ENCODE measurements at places on chromosomes 7 and 10.

- DNase-seq, result no peak
Observed at GRCh38 chr7:123738356-123738755, 10.4 kb downstream of the WASL start.

GRCh38 chr7:55261386-55261770 lies 103.8 kb upstream of the LANCL2 start:
- no peak for DNase-seq

DNA sequence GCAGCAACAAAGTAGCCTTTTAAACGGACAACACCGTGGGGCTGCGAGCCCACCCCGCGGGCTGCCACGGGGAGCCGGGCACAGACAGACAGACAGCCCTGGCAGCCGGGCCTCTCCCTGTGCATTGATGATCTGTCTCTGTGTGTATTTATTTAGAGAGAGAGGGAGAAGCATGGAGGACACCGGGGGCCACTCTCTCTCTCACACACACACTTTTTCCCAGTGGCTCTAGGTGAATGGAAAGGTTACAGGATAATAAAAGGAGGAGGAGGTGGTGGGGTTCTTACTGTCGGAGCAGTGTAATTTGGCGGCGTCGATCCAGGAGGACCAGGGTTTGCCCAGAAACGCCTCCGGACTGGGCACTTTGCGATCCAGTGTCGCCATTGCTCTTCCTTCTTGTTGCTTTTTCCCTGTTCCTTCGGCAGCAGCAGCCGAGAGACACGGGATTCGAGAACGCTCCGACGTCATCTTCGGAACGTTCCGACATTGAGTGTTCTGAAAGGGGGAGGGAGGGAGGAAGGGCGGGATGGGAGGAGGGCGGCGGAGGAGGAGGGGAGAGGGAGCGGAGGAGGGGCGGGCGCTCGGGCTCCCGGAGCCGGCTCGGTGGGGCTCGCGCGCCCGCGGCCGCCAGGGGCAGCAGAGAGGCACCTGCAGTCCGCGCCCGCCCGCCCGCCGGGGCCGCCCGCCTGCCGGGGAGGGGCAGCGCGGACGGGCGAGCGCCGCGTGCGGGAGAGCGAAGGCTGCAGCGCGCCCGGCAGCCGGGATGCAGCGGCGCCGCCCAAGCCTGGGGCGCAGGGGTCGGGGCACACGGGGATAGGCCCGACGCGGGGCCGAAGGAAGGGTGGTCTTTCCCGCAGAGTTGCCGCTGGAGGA lies at the start of gene ATXN7L1:
Gene ATXN7L1 (minus strand): TSS at position 509 of the 873 bp plus-strand sequence. CDS start 41 bp downstream, at position 468.
- DNase-seq, result peak; percentile 78

GRCh38 chr10:78148961-78149612 lies 115.4 kb downstream of the RPS24 start:
- DNase-seq, result no peak

GRCh38 chr10:14584661-14585060 lies 190.0 kb downstream of the FAM107B start:
- no peak for DNase-seq

GRCh38 chr10:95266674-95267095 lies 24.1 kb downstream of the PDLIM1 start:
- no peak for DNase-seq

DNA sequence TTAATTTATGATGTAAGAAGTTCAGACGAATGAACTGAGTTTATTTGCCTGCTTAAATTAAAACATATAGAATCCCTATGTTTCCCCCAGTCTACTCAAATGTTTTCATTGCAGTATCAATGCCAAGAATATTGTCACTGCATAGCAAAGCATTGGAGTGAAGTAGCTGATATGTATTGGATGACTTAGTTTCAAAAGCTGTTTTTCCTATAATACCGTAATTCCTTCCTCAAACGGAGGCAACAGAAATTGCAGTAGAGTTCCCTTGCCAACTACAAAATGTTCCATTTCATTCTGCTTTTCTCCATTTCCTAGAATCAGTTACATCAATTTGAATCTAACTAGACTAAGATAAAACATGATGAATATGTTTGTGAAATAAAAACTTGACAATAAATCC lies 174.1 kb downstream of the CNTNAP2 start:
- no peak for DNase-seq

DNA sequence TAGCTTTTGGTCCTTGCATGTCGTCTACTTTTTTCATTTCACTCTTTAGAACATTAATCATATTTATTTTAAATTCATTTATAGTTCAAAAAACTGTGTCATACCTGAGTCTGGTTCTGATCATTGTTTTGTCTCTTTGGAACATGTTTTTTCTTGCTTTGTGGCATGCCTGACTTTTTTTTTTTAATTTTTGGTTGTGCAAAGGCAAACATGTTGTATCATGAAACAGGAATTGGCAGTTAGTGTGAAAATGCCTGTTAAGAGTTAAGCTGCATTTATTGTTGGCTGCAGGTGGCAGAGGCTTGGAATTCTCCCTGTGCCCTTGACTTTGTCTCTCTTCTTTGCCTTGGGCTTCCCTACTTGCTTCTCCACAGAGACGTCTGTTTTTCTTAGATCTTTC lies 525.0 kb upstream of the ADARB2 start:
- no peak for DNase-seq

- DNase-seq, result no peak
Observed at GRCh38 chr10:2556883-2557282, 510.5 kb upstream of the PFKP start.

GRCh38 chr7:1768832-1769231 lies 98.8 kb downstream of the ELFN1 start:
- DNase-seq, result no peak

DNA sequence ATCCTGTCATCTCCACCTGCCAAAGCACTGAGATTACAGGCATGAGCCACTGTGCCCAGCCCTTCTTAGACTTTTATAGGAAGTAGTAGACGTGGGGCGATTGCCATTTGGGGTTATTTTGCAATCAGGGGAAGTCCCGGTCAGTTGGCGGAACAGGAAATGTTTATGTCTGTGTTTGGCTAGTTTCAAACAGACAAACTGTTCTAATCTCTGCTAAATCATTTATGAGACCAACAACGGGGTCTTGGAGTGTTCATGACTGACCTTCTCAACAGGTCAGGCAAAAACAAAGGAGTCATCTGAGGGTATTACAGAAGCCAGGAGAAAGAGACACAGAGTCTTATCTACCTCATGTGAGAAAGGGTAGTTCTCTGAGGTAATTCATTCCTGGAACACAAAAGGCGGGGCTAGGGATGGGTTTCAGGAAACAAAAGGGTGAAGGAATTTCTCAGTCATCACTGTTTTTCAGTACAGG lies 6.6 kb upstream of the TPK1 start:
- no peak for DNase-seq

- no peak for DNase-seq
Observed at GRCh38 chr7:44077061-44077460, 5.3 kb downstream of the POLM start.

DNA sequence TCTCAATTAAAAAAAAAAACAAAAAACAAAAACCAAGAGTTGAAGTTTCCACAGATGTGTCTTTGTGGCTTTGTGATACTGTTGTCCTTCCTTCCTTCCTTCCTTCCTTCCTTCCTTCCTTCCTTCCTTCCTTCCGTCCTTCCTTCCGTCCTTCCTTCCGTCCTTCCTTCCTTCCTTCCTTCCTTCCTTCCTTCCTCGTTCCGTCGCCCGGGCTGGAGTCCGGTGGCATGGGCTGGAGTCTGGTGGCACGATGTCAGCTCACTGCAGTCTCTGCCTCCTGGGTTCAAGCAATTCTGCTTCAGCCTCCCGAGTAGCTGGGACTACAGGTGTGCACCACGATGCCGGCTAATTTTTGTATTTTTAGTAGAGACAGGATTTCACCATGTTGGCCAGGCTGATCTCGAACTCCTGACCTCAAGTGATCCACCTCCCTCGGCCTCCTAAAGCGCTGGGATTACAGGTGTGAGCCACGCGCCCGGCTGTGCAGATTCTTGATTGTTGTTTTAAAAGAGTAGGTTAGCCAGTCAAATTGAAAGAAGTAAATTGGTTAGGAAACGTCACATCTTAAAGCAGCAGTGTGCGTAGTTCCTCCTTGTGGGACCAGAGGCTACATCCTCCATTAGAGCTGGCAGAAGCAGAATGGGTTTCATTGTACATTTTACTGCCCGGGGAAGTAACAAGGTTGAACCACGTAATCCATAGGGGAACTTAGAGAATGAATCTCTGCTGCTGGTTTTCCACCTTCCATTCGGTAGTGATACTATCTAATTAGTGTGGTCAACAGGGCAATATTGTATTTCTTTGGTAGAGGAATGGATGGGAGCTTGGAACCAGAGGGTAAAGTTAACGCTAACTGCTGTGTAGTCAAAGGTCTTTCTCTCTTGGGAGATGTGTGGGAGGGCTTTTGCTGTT lies 20.6 kb downstream of the DNAJB6 start:
- no peak for DNase-seq

DNA sequence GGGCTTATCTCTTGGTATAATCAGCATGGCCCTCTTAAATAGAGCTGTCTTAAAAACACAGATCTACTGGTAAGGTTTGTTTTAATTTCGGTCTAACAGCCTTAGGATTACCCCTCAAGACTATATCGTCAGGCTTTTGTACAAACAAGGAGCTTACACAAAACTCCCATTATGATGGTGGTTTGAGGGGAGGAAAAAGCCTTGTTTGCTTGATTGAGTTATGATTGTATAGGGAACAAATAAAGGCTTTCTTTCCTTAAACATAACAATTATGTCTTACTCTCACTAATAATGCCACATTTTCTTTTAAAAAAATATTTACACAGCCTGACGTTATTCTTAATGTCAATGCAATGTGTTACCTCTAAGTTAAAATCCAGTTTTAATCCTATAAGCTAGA lies 188.8 kb upstream of the TCF7L2 start:
- DNase-seq, result no peak

- DNase-seq, result no peak
Observed at GRCh38 chr10:119025776-119026175, 3.7 kb upstream of the NANOS1 start.

- DNase-seq, result no peak
Observed at GRCh38 chr7:108290459-108291151, 160.4 kb upstream of the LAMB4 start.

DNA sequence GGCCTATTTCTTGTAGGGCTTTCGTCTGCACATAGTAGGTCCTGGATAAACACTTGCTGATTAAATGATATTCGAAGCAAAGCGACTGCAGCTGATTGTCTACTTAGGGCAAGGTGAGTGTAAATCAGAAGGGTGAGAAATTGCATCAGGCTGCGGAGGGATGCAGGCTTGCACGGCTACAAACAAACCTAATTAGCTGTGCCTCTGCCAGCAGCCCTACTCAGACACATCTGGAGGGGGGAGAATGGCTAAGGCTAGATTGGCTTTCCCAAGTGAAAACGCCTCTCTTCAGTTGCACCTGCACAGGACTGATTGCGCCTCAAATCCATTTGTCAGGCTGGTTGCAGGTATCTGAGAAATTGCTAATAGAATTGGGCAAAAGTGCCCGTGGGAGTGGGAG lies 247.5 kb downstream of the DPP6 start:
- no peak for DNase-seq

DNA sequence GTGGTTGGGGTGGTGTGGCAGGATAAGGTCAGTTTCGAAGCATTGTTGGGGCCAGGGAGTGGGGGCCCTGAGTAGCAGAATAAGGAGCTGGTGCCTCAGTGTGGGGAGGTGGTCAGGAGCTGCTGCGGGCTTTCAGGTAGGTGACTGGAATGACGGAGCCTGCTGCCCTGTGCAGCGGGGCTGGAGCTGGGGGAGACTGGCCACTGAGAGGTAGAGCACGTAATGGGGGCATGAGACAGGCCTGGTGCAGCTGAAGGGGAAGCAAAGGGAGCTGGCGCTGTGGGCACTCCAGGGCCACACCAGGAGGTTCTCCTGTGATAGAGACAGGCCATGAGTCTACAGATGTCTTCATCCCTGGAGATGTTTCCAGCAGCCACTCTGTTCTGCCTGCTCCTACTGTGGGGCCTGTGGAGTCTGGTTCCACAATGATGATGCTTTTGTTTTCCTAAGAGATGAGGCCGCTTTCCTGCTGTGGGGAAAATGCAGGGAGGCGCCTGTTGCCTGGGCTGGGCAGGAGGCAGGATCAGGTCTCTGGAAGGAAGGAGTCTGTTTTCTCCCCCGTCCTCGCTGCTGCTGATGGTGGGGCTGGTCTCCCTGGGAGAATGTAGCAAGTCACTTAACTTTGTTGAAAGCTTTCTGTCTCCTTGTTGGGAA lies 31.1 kb downstream of the NUB1 start:
- no peak for DNase-seq

DNA sequence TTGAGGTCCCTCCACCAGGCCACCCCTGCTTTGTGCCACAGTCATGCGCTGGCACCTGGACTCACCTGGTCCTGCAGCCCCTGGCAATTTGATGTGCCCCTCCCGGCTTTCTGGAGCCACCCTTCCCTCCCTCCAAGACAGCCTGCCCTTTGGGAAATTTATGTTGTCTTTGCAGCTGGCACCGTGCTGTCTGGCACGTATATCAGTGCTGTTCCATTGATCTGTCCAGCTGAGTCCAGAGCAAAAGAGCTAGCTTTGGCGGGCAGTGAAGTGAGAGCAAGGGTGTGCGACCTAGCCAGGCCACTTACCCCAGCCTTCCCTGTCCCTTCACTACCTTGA lies 5.7 kb downstream of the RARRES2 start:
- no peak for DNase-seq

GRCh38 chr7:3408814-3409595 lies 108.0 kb downstream of the SDK1 start:
- DNase-seq, result no peak

DNA sequence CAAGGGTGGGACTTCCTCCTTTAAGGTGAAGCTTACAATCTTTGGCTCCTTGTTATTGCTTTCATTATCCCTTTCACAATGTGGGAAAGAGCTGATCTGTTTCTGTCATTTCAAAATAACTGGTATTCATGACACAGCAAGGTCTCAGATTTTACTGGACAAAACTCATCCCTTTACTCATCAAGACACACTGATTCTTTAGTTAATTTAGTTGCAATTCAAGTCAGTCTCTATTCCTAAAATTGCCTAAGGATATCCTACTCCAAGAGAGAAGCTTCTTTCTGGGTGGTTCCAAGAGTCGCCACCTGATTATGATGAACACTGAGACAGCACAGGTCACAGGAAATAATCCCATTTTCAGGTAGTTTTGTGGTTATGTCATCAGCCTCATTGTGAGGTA lies 5.8 kb upstream of the PNLIPRP3 start:
- DNase-seq, result no peak

- no peak for DNase-seq
Observed at GRCh38 chr7:128233471-128233870, 7.6 kb upstream of the LEP start.

Measured in NCI-H1048 (cell line).